ENCODE measurements at places on chromosomes 5 and 9.

DNA sequence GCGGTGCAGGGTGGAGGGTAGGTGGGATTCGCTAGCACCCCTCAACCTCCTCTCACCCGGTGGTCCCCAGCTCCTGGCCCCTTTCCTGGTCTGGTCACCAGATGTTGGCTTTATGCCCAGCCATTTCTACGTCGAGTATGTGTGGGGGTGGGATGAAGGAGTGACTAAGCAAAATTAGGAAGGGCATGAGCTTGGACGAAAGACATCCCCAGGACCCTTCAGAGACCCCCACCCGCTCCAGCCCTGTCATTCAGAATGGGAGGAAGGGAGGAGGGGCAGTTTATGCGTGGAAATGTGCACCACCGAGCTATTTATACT is 742 bp downstream of the BHMT2 start:
- no peak for DNase-seq

DNA sequence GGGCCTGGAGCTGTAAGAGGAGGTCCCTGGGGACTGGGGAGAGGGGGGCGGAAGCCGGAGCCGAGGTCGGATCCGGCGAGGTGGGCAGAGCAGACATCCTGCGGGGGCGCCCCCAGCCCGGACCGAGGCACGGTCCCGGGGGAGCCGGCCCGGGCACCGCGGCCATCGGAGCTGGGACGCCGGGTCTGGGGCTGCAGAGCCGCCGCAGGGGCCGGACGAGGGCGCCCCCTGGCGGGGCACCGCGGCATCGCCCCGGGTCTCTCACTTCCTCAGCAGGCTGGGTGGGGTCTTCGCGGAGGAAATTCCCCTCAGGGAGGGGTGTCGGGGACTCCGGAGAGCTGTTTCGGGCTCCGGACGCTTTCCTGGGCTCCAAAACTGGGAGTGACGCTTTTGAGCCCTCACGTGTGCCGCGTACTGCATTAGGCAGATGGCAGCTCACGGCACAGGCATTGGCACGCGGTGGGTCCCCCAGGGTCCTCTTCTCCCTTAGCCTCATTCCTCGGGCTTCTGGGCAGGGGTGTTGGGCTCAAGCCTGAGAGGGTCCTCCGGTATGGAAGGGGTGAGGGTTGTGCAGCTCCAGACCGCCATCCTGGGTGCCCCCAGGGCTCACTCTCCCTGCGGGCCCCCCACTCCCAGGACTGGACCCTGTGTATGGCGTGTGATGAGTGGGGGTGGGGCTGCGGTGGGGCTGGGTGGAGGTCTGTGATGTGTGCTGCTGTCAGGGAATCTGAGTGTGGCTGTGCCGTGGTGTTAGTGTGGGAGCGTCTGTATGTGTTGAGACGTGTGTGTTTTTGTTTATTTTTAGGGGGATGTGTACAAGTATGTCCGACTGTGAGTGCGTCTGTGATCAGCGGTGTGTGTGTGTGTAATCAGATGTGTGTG is 29.6 kb downstream of the LHX2 start:
- no peak for DNase-seq

- no peak for DNase-seq
Measured at GRCh38 chr5:34002629-34003328, 5.1 kb downstream of the AMACR start.

DNA sequence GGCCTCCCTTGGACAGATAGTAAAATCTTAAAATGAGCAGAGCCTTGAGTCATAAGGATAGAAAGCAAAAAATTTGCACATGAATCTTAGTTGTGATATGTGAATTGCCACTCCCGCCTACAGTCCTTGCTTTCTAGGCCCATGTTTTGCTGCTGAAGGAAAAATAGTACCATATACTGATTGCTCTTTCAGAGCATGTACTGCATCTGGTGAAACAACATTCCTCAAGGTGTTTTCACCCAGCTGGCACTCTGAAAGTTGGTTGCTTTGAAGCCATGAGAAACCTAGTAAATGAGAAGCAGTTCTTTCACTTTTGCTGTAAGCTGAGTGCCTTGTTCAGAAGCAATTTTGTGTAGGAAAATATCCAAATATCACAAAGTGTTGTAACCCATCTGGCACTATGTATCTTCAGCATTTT is 10.3 kb downstream of the CDC37L1 start:
- DNase-seq: no peak

DNA sequence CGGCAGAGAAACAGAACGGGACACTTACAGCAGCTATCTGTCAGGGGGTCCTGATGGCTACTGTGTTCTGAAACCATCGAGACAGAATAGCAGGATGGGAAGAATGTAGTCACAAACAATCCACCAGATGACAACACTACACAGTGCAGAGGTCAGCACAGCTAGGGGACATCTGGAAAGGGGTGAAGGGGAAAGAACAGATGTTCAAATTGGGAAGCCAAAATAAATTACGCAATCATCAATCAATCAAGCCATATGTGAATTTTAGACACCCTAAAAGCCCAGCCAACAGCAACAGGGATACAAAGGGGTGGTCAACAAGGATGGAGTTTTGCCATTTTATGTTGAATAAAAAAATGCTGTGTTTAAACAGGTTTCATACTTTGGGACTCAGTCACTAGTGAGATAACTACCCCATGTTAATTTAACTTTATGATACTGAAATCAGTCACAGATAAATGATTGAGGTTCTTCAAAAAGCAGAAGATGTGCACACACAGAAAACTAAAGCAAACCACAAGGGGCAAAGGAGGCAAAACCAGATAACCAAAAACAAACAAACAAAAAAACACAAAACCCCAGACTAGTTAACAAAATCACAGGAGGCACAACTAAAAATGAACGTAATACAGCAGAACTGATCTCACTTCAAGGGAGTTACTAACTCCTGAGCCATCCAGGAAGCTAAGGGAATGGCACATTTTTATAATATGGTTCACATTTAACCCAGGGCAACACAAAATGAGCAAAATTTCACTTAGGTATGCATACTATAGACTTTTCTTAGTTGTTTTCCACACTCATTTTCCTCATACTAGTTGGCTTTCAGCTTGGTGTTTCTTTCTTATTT is 65.9 kb downstream of the HABP4 start:
- no peak for DNase-seq
